ENCODE measurements at places on chromosomes 16 and 17.

- no peak for DNase-seq
Observed at GRCh38 chr16:74817851-74818250, 43.2 kb upstream of the FA2H start.

DNA sequence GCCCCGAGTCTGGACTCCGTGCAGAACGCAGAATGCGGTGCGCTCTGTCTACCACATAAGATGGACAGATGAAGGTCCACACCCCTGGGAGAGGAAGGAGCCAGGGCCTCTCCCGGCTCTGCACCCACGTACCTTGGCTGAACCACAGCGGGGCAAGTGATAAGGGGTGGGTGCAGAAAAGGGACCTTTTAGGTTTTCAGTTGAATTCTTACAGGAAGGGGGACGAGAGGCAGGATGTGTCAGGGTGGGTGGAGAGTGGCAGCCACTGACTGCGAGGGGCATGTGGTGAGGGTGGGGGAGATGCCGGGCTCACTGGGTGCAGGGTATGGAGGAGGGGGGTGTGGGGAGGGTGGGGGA is 372 bp downstream of the CD300A start:
- DNase-seq = no peak

GRCh38 chr16:12815361-12815760 is 11.7 kb upstream of the CPPED1 start:
- no peak for DNase-seq

GRCh38 chr16:53609536-53609935 is 94.1 kb downstream of the RPGRIP1L start:
- DNase-seq = no peak

DNA sequence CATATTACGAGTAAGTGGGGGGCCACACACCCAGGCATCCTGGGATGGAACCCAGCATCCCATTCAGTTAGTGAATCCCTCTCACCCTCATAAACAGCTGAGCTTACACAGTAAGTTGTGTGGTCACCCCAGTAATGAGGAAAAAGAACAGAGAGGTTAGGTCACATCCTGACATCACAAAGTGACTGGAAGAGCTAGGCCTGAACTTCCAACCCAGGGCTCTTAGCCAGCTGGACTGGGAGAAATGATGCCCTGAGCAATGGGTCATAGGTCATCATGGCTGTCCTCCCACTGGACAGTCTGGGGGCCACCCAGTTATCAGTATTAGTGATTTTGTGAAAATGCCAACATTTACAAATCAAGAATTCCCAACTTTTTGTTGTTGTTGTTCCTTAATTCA is 205.3 kb downstream of the ZNF423 start:
- DNase-seq = no peak

DNA sequence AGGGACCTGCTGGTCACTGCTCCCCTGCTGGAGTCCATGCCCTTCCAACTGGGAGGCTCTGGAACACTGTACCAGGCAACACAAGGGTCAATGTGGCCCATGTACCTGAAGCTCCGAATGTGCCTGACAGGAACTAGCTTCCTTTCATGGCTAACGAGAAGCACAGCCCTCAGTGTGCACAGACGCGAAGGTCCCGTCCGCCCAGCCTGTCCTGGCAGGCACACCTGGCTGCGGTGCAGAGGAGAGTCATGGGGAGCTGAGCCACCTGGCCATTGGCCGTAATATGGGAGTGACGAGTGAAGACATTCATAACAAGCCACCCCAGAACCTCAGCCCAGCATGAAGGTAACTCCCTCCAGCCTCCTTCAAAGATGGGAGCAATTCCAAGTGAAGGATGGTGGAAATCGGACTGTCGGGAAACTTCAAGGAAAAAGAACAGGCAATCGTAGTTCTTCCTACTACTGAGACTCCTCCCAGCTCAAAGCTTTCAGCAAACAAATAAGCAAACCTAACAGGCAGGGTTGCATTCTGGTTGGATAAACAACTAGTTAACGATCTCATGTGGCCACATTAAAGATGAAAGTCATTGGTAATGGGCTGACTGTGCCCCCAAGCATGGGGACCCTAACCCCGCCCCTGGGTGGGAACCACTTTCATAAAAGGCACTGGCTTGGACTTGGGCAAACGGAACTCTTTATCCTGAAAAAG is 13.2 kb downstream of the TMEM11 start:
- no peak for DNase-seq

GRCh38 chr17:79439493-79439892 is 171.4 kb downstream of the RBFOX3 start:
- DNase-seq = no peak

DNA sequence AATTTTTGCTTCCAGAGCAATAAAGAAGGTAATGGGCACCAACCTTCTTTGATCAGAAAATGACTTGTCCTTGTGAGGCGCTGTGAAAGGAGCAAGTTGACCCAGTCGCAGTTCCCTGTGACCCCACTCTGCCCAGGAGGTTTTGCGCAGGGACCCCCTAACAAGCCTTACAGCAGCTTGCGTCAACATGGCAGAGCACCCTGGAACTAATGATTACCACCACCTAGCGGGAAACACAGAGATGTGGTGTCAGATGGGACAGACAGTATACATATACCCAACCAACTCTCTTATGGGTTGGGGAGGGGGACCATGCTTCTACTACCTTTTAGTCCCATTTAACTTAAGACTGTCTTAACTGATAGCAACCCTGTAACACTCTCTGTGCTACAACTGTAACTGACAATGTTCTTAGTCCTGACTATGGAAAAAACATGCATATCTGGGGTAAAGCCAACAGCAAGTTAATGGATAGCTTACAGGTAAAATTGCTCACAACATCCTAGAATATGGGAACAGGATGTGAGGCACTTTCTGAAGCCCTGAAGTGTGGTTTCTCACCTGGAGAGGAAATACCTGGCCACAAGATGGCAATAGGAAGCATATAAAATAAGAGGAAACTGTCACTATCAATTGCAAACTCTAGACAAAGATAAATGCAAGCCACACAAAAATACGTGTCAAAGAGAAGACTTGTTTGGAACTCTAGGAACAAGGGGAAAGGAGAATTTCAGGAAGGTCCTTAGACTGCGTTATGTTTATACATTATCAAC is 3.0 kb downstream of the KARS1 start:
- no peak for DNase-seq

- no peak for DNase-seq
Observed at GRCh38 chr17:228951-229708, 47.7 kb upstream of the DOC2B start.

- no peak for DNase-seq
Observed at GRCh38 chr16:12144355-12144754, 167.8 kb downstream of the SNX29 start.

- no peak for DNase-seq
Observed at GRCh38 chr17:5437721-5438317, 1.1 kb downstream of the C1QBP start.

- DNase-seq = no peak
Observed at GRCh38 chr17:6348891-6349290, 86.0 kb downstream of the AIPL1 start.

- no peak for DNase-seq
Observed at GRCh38 chr16:81752225-81752875, 26.7 kb upstream of the PLCG2 start.

DNA sequence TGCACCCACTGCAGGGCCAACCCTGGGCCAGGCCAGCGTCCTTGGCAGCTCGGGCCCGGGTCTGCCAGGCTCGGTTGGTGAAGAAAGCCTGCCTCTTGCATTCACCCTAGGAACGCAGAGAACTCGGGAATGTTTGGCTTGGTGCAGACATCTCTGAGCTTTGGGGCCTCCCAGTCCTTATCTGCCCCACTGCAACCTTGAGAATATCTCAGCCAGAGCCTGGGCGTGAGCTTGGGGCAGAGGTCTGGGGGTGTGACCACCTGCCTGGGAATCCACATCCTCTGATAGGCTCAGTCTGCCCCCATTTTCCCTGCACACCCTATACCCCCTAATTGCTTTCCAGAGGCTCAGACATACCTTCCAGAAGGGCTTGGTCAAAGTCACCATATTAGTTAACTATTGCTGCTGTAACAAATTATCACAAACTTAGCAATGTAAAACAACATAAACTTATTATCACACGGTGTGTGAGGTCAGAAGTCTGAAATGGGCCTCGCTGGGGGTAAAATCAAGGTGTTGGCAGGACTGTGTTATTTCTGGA is 30.7 kb upstream of the ZNF423 start:
- DNase-seq = no peak
